ENCODE measurements at places on chromosomes 11 and 22.

GRCh38 chr22:45828841-45829240 lies 148.1 kb downstream of the WNT7B start:
- DNase-seq = no peak

DNA sequence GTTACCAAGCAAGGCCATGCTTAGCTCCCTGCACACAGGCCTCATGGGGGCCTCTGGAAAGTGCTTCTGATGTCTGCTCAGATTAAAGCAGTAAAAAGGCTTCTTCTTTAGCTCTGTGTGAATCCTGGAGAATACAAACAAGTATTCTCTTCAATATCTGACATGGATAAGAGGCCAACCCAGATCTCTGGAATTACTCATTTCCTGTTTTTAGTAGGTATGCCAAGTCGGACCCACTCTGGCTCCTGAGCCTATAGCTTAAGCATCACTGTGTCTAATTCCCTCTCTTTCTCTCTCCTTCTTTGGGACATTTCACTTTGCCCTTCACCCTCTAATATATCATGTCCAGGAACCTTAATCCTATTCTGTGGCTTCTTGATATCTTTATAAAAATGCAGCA lies 529.6 kb upstream of the CCDC90B start:
- DNase-seq = no peak

DNA sequence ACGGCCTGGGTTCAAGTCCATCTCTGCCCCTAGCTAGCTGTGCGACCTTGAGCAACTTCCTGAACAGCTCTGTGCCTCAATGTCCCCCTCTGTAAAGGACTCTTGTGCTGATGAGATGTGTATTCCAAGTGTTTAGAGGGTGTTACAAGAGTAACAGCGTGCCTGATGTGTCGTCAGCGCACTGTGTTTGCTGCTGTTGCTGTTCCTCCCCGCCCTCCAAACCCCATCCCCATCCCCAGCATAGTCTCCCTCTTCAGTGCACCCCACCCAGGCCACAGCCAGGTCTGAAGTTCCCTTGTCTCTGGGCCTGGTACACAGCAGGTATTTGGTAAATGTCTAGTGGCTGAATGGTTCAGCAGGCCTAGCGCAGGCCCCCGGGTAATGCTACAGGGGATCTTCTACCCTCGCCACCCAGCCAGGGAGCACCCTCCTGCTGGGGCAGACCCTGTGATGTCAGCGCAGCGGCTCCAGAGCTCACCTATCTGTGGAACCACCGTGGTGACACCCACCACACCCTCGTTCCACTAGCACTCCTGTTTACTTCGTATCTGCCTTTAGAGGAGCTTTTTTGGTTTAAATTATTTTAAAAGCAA lies 10.3 kb downstream of the CBX7 start:
- DNase-seq = no peak

DNA sequence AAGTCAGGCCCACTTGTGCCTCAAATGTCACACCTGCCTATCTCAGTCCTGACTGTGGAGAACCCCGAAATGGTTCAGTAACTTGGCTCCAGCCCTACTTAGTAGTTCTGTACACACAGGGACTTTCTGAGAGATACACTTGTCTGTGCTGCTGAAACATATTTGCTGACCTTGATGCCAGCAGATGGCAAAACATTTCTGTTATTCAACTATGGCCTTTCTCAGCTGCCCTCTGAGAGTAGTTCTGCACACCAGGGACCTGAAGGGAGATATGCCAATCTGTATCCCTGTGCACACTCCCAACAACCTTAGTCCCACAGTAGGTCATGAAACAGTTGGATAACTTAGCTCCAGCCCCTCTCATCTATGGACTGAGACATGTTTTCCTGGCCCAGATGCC lies 1651.5 kb downstream of the LRRC4C start:
- no peak for DNase-seq

- DNase-seq = no peak
These were observed 6.1 kb downstream of the MRGPRE start for GRCh38 chr11:3225826-3226750.

DNA sequence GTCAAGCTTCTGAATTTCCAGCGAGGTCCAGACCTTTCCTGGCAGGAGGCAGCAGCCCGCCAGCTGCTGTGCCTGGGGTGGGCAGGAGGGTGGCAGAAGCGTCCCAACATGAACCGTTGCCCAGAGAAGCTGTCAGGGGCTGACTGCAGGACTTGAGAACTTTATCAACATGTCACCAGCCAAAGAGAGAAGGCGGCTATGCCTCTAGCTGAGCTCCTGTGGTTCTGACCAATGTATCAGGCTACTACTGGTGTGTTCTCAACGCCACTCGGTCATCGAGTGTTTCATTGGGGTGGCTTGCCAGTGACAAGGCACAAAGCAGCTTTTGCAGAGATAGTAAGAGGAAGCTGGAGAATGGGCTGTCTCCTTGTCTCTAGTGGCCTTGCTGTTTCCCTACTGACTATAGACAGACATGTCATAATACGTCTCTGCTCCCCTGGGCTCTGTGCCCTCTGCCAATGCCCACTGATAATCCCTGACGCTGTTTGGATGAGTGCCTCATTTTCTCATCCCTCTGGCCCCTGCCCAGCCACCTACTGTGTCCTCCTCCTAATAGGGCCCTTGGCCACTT lies 17.6 kb upstream of the ASCC2 start:
- DNase-seq = no peak

- DNase-seq = no peak
These were observed 78.3 kb downstream of the ZBTB16 start for GRCh38 chr11:114137838-114138237.

DNA sequence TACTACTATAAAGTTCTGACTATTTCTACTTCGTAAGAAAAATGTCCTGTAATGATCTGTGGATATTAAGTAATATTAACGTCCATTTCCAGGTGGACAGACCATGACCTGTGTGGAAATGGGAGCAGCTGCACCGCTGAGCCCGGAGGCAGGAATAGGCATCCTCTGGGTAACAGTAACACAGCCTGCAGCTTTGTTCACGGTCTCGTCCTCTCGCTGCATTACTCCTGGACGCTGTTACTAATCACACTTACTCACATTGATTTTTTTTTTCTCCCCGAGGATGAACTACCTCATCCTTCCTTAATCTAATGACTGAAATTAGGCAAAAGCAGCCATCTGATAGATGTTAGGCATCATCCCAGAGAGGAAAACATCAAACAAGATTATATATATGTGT lies 345.7 kb upstream of the NARS2 start:
- DNase-seq = no peak

DNA sequence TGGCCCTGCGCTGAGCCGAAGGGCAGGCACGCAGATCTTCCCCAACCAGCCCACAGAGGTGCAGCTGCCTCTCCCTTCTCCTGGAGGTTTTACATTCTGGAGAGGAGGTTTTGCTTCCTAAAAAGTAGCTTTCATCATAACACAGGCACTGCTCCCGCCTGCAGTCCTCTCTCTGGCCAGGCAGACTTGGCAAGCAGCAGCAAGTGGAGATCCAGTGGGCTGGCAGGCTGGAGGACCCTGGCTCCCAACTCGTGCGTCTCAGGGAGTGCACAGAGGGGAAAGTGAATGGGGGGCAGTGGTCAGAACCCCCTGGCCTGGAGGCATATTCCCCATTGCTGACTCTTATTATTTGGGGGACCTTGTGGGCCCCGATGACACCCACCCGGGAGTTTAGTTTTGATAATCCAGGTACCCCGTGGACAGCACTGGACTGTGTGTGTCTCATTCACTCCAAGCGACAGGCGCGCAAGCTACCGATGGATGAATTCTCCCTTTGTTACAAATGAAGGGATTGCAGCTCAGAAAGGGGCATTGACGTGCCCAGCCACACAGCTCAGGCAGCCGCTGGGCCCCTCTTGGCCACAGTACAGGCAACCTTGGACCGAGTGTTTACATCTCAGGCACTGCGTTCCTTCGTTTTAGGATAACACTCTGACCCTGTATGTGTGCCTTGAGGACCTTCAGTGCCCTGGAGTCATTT lies 1223.9 kb downstream of the BRD1 start:
- no peak for DNase-seq

GRCh38 chr11:112248201-112248600 lies 12.5 kb downstream of the PLET1 start:
- DNase-seq = no peak

- no peak for DNase-seq
These were observed 13.5 kb downstream of the C11orf97 start for GRCh38 chr11:94525546-94526324.

GRCh38 chr11:122150216-122151124 lies 34.5 kb upstream of the BLID start:
- no peak for DNase-seq

All from CD8-positive, alpha-beta T cell (primary cell).